ENCODE measurements at places on chromosomes 13 and 19. TPM values are rescaled to one million over a fixed set of nuclear protein-coding genes. Genes with fewer than 3 reads are reported as not detected.

DNA sequence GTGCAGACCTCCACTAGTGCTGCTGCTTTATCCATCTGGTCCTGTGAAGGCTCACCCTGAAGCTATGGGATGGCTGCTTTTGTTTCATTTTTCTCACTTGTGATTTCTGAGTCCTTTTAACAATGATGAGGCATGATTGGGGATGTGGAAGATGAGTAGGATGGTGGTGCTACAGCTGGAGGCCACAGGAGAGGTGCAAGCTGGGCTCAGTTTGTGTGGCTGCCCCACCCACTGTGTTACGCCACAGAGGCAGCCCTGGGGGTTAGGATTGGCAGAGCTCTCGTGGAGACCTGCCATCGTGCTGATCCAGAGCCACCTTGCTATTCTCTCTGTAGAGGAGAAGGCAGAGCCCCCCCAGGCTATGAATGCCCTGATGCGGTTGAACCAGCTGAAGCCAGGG lies 19.6 kb upstream of the QTRT1 start:
- peaks cover 41% of the 10 kb centered on the region for H3K36me3 ChIP-seq
- H3K4me1 ChIP-seq = no peaks in the 10 kb centered on the region
- no peak overlapping the region for H3K4me3 ChIP-seq
- peak overlapping the region; percentile 52 for H3K27ac ChIP-seq

DNA sequence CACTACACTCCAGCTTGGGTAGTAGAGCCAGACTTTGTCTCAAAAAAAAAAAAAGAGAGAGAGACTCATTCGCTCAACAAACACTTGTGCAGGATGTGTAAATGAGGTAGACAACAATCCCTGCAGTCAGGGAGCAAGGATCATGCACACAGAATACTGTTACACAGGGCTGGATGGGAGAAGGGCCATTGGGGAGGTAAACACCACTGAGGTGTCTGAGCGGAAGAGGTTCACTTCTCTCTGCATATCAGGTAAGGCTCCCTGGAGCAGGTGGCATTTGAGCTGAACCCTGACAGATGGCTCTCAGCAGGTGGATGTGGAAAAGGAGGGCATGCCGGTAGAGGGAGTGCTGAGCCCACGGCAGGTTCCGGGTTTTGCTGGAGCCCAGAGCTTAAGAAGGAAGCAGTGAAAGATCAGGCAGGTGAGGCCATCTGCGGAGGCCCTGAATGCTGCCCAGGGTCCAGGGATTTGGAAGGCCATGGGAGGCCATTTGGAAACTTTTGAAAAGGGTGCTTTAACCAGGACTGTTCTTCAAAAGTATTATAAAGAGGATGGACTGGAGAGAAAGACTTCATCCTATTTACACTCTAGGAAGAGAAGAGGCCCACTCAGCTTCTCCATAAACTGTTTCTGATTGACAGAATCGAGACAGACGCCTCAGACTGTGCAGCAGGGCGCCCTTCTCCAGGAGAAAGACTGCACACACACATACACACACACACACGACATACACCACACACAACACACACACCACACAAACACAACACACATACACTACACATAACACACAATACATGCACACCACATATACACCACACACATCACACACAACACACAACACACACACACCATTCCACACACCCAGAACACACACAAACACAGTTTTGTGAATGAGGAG lies 199.4 kb downstream of the USP12 start:
- peaks cover 9% of the 10 kb centered on the region for H3K4me1 ChIP-seq
- DNase-seq = peak; percentile 7
- H3K4me3 ChIP-seq = no peak overlapping the region
- no peaks in the 10 kb centered on the region for H3K27me3 ChIP-seq
- H3K27ac ChIP-seq = peak overlapping the region; percentile 68

DNA sequence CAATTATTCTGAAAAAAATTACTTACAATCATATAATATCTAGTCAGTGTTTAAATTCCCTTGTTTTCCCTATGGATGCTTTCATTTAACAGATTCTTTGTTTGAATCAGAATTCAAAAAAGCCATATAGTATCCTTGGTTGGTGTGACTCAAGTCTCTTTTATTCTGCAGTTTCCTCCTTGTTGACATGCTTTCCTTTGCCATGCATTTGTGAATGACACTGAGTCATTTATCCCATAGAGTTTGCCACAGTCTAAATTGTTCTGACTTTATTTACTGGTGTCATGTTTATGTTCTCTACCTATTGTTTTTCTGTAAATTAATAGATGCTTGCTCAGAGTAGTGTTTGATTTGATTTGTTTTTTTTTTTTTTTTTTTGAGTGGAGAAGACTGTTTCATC lies 893.8 kb upstream of the SLC10A2 start:
- no peak overlapping the region for H3K4me3 ChIP-seq
- no peaks in the 10 kb centered on the region for H3K36me3 ChIP-seq
- H3K27ac ChIP-seq = no peak overlapping the region
- H3K27me3 ChIP-seq = no peaks in the 10 kb centered on the region
- no peak for DNase-seq

DNA sequence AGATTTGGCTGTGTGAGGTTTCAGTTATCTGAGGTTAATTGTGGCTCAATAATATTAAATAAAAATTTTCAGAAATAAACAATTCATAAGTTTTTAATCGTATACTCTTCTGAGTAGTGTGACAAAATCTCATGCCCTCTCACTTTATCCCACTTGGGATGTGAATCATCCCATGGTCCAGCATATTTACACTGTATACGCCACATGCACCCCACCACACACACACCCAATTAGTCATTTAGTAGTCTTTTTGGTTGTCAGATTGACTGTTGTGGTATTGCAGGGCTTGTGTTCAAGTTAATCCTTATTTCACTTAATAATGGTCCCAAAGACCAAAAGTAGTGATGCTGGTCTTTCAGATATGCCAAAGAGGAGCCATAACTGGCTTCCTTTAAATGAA lies 66.4 kb upstream of the PCDH9 start:
- no peaks in the 10 kb centered on the region for H3K27me3 ChIP-seq
- no peaks in the 10 kb centered on the region for H3K36me3 ChIP-seq
- DNase-seq = no peak
- H3K27ac ChIP-seq = no peak overlapping the region
- no peaks in the 10 kb centered on the region for H3K4me1 ChIP-seq
- no peak overlapping the region for H3K4me3 ChIP-seq

GRCh38 chr19:2550431-2551171 lies 74.7 kb downstream of the GADD45B start:
- H3K4me3 ChIP-seq = no peak overlapping the region
- no peak for DNase-seq
- H3K27me3 ChIP-seq = no peaks in the 10 kb centered on the region
- H3K27ac ChIP-seq = no peak overlapping the region

GRCh38 chr19:33311326-33311682 lies 9.0 kb upstream of the CEBPA start:
- H3K36me3 ChIP-seq = no peaks in the 10 kb centered on the region
- H3K27me3 ChIP-seq = peaks cover 13% of the 10 kb centered on the region
- H3K4me1 ChIP-seq = no peaks in the 10 kb centered on the region
- no peak for DNase-seq
- H3K4me3 ChIP-seq = no peak overlapping the region

The ABCA7 gene
- total RNA-seq = 15.8 TPM

The LPAR6 gene
- total RNA-seq = 4.9 TPM

Measured in activated T-helper 1 cell treated with anti-CD3 and anti-CD28 coated beads, Interleukin-12 subunit alpha, Interleukin-12 subunit beta, Interleukin-2, Interleukin-4 antibody, amounts not matched to agents 30 ng/mL and 10 ng/mL and 1 ng/mL, durations not matched to agents 14 hours and 24 hours and 36 hours (primary cell).